Aorta (tissue), 5 donors: ENCODE measurements at places on chromosomes 2 and 18. TPM values are rescaled to one million over a fixed set of nuclear protein-coding genes. Genes with fewer than 3 reads are reported as not detected.

DNA sequence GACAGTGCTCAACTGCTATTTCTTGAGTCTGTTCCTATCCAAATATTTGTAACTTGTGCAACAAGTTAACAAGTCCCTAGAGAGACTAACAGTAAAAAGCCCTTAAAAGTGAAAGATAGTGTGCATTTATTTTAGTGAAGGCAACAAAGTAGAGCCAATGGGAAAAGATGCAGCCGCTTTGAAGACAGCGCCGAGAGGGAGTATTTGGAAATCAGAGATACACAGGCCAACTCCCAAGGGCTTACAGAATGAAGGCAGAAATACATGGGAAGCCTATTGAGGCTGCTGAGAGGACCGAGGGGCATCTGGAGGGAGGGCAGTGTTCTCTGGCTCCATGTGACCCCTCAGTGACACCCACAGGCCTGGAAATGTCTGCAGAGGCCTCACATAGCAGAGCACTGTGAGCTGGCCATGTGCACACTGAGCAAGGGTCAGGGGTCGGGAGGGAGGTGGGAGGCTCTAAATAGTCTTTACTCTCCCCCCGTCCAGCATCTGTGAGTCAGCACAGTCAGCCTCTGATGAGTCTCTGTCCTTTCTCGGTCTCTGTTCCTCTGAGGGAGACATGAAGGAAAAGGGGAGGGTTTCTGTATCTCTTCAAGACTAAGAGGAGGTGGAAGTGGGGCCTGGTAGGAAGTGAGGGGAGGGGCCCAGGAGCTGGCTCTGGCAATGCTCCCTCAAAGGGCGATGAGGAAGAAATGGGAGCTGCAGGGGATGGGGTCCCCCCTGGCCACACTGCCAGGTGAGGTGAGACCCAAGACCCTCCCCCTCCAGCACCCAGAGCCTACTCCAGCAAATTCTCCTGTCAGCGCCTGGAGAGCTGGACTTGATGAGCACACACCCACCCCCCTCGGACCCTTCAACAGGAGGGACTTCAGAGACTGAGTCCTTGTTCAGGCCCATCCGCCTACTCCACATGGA lies 133.6 kb downstream of the SP3 start:
- DNase-seq = no peak

DNA sequence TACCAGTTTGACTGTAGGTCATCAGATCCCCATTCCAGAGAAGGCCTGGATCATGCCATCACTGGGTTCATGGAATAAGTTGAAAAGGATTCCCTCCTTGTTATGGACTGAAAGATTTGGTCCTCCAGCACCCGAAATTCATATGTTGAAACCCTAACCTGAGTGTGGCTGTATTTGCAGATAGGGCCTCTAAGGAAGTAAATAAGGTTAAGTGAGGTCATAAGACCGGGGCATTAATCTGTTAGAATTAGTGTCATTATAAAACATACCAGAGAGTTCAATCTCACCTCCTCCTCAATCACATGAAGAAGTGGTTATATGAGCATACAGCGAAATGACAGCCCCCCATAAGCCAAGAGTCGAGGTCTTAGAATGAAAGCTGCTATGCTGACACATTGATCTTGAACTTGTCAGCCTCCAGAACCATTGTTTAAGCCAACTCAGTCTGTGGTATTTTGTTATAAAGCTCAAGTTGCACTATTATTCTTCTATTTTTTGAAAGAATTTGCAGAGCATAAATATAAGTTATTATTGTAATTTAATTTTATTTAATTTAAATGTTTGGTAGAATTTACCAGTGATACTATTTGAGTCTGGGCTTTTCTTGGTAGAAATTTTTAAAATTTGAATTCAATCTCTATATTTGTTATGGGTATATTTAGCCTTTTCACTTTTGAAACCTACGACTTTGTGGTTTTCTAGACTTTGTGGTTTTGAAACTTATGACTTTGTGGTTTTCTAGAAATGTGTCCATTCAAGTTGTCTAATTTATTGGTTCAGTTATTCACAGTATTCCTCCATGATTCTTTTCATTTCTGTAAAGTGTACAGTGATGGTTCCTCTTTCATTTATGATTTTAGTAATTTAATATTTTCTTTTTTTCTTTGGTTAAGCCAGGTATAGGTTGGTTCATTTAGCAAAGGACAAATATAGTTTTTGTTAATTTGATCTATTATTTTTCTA lies 1206.7 kb upstream of the CDH2 start:
- no peak for DNase-seq

DNA sequence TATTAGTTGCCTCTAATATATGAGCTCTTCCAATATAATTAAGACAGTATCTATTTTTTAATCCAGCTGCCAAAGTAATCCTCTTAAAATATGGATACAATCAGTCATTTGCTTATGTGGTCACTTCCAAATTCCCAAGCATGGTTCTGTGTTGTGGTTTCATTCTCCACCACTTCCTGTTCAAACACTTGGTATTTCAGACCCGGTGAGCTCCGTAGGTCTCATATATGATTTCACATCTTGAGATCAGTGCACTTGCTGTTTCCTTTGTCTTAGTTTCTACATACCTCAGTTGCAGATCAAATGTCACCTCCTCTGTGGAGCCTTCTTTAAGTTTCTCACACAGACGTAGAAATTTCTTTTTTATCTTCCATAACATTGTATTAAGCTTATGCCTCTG lies 254.2 kb downstream of the KCNS3 start:
- DNase-seq = no peak

GRCh38 chr2:30769891-30770462 lies 37.3 kb downstream of the CAPN13 start:
- DNase-seq = no peak

- DNase-seq = no peak
Measured at GRCh38 chr2:67706082-67706481, 308.9 kb downstream of the ETAA1 start.

DNA sequence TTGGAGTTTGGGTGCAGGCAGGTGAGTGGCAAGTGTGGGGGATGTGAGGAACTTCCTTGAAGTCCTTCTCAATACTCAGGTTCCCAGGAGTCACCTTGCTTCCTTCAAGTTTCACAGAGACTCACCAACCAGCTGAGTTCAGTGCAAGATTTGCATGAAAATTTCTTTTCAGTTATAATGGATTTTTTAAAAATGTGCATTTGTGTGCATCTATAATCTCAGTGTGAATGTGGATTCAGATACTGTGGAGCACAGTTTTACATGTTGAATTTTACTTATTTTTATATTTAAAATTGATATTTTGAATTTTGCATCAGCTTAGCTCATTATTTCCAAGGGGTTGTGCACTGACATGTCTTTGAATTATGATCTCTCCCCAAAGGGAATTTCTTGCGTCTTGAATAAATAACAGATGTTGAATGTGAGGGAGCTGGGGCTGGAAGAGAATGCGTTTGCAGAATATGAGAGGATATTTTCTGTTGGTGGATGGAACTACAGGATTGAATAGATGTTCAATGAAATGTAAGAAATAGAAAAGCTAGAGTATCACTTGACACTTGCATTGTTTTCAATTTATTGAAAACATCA lies 184.3 kb downstream of the RPRM start:
- DNase-seq = no peak

DNA sequence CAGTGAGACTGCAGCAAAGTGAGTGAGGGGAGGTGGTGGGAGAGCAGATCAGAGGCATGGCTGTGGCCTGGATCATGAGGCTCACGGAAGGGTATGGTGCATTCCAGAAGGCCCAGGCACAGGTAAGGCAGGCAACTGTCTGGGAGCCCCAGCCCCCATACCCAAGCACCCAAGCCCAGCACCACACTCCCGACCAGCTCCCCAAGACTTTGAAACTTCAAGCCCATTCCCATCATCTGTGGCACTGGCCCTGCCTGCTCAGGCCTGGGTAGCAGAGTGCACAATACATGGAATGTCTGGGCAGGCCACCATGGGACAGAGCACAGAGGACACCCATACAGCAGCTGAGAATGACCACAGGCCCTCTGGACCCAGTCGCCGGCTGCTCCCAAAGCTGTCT lies 202.6 kb upstream of the ARL4C start:
- DNase-seq = no peak

DNA sequence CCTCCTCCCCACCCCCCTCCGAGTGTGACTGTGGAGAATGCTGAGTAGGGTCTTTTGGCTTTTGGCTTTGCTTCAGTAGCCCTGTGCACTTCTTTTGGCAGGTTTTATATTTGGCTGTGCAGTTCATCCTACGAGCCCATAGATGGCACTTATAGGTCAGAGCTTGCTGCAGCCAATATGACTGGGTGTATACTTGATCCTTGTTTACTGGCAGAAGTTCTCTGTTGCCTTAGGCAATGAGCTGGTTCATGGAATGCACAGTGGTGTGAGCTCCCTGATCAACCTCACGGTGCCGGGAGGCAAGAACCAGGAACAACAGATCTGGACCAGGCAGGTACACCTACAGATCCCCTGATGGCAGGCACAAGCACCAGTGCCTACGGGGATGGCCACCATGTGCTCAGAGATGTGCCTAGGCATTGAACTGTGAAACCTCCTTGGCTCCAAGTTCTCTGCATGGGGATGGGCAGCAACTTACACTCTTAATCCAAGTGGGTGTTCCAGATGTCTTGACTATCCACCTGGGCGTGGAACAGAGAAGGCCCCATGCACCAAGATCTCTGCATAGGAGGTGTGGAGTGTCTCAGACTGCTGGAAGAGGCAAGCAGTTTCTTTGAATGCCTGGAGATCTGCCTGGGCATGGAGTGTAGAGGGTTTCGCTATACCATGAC lies 190.4 kb downstream of the KIAA1328 start:
- DNase-seq = no peak

GRCh38 chr18:12283256-12283655 lies 24.8 kb upstream of the TUBB6 start:
- DNase-seq = no peak

GRCh38 chr2:239119346-239120126 lies 271.7 kb downstream of the TWIST2 start:
- no peak for DNase-seq

- DNase-seq = no peak
Measured at GRCh38 chr2:33106115-33106514, 159.4 kb downstream of the LTBP1 start.

GRCh38 chr2:73069041-73069854 lies 2.3 kb downstream of the SFXN5 start:
- no peak for DNase-seq

- DNase-seq = peak; percentile 81
Measured at GRCh38 chr2:32627441-32627813, 423 bp upstream of the TTC27 start.

The RND3 gene
- 67.0 TPM for total RNA-seq

GRCh38 chr2:226868331-226869162 lies 32.7 kb downstream of the RHBDD1 start:
- DNase-seq = no peak

DNA sequence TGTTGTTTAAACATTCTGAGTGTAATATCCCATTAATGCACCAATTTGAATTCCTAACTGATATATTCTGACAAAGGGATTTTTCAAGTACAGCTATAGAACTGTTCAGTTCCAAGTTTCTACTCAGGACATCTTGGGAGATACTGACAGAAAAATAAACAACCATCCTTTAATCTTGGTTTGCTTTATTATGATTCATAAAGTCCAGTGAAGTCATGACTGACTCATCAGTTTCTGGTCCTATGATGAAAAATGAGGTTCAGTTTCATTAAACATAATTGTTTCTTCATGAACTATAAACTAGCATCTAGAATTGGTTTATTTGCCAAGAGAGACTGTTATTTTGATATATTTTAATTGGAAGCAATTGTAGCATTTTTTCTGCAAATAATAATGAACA lies 896.2 kb downstream of the CCDC85A start:
- no peak for DNase-seq

The POTEC gene
- total RNA-seq = not detected

GRCh38 chr18:46892842-46893241 lies 24.5 kb downstream of the PIAS2 start:
- DNase-seq = no peak

GRCh38 chr2:85008252-85008651 lies 37.3 kb downstream of the KCMF1 start:
- DNase-seq = no peak

The PPP1R1C gene
- total RNA-seq = 1.6 TPM

The MARCO gene
- total RNA-seq = 22.2 TPM

DNA sequence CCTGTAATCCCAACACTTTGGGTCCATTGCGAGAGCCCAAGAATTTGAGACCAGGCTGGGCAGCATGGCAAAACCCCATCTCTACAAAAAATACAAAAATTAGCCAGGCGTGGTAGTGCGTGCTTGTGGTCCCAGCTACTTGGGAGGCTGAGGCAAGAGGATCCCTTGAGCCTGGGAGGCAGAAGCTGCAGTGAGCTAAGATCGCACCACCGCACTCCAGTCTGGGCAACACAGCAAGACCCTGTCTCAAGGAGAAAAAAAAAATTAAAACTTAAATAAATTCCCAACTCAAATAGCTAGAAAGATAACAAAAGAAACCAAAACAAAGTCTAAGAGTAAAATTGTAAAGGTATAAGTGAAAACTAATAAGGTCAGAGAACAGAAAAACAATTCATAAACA lies 6.2 kb downstream of the ASXL2 start:
- no peak for DNase-seq

DNA sequence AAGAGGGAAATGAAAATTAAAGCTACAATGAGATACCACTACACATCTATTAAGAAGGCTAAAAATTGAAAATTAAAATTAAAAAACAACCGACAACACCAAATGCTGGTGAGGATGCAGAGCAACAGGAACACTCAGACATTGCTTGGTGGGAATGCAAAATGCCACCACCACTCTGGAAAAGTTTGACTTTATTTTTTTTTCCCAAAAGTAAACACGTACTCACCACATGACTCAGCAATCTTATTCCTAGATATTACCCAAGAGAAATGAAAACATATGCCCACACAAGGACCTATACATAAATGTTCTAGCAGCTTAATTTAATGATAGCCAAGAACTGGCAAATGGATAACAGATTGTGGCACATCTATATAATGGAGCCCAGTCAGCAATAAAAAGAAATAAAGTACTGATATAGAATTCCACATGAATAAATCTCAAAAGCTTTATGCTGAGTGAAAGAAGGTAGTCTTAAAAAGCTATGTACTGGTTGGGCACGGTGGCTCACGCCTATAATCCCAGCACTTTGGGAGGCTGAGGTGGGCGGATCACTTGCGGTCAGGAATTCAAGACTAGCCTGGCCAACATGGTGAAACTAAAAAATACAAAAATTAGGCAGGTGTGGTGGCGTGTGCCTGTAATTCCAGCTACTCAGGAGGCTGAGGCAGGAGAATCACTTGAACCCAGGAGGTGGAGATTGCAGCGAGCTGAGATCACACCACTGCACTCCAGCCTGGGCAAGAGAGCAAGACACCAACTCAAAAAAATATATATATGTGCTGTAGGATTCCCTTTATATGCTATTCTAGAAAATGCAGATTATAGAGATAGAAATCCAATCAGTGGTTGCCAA lies 4.2 kb upstream of the PROC start:
- no peak for DNase-seq

The ITGB6 gene
- not detected for total RNA-seq

The PPP3R1 gene
- total RNA-seq = 51.0 TPM

GRCh38 chr18:36298126-36298741 lies 721 bp downstream of the FHOD3 start:
- no peak for DNase-seq

The ACADL gene
- 50.3 TPM for total RNA-seq

GRCh38 chr2:154698296-154698720 lies at the start of gene KCNJ3:
TSS of gene KCNJ3 (plus strand) at chr2:154698695. CDS start at chr2:154698776, 81 bp downstream.
- no peak for DNase-seq
